ENCODE measurements at places on chromosomes 16 and 17.
A peak's percentile ranks its signal among the peaks of the same experiment; 100 is the strongest.

DNA sequence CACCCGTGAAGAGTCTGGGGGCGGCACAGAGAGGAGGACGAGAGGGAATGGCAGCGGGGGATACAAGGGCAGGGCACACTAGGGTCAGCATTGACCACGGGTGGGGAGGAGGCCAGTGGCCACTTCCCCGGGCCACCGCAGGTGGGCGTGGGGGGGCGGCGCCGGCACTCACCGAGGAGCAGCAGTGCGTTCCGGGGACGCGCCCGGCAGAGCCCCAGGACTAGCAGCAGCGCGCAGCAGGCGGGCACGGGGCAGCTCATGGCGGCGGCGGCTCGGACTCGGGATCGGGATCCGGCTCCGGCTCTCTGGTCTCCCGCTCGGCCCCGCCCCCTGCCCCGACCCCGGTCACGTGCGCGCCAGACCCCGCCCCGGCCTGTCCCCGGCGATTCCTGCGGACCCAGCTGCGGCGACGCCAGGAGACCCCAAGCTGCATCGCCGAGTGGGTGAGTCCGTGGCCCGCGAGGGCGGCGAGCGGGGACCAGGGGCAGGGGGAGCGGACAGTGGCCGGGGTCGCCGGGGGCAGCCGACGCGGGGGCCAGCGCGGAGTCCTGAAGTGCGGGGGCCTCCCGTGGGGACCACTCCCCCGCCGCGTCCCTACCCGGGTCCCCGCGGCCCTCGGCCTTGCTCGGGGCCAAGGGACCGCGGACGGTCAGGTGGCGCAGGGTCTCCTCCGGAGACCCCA is at the start of the genes SGSH and SLC26A11:
Gene SGSH, minus strand, starts transcription at position 280 of the 682 bp plus-strand sequence. Its CDS starts 20 bp downstream, at position 260.
Gene SLC26A11, plus strand, starts transcription at position 374 of the 682 bp plus-strand sequence. CDS start 1,134 bp downstream, outside the sequence.
- DNase-seq, result no peak

DNA sequence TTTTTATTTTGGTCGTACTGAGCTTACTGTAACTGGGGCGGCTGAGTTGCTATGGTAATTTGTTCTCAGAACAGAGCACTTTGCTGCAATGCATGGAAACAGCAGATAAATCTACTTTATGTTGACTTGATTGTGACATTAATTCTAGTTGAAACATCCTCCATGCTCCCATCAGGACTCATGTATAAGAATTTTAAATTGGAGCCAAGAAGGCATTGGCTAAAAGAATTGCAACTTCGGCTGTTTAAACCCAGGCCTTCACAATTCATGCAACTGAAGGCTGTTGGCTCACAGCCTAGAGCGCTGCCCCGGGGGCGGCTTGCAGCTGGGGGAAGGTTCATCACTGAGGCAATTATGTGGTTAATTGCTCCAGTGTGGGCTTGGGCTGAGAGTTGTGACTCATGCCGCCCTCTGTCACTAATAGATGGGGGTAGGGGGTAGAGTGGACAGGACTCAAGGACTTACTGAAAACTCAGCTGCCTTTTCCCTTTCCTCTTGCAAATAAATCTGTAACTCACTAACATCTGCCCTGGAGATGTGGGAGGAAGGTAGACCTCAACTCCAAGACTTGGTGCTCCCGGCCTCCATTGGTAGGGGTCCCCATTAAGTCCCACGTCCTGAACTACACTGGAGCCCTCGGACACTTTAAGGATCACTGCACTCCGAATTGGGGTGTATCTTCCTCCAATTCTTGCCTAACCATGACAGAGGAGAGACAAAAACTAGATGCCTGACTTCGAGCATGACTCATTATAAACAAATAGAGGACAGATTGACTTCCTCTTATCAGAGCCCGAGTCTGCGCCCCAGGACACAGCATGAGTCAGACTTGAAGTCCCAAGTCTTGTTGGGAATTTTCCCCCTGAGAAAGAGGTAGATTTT is 37.5 kb downstream of the ERCC4 start:
- peak; percentile 79 for DNase-seq

GRCh38 chr16:88534638-88535190 is 35.5 kb upstream of the ZC3H18 start:
- DNase-seq, result no peak

- no peak for DNase-seq
These were observed 138.1 kb downstream of the TRIM37 start for GRCh38 chr17:58968426-58969061.

DNA sequence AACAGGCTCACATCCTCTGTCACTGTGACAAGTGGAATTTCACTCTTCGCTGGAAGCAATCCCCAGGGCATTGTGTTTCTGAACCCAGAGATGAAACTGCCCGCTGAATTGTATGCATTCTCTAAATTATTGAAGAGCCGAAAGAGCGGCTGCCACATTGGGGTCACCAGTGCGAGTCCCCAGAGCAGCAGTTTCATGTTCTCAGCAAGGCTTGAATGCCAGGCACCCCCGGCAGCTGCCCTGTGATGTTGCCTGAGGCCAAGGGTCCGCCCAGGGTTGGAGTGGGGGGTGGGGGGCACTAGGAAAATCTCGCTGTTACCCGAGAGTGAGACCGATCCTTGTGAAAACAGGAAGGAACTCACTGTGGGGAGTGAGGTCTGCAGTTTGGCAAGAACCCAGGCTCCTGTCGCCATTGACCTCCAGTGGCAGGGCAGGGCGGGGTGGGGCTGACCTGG is 20.7 kb upstream of the BCAR1 start:
- DNase-seq, result no peak

DNA sequence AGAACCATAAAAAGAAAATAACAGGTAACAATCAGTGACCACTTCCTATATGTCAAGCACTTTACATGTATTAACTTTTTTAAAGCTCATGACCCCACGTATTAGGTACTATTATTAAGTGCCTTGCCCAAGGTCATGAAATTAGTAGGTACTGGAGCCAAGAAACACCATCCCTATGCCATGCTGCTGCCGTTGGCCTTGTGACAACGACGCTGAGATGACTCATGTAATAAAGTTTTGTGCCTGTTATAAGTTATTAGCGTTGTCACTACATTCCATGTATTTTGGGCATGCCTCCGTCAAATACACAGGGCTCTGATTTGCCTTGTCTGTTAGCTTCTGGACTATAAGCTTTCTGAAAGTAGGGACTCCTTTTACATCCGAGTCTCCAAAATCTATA is 1.4 kb downstream of the BBS2 start:
- DNase-seq, result no peak

DNA sequence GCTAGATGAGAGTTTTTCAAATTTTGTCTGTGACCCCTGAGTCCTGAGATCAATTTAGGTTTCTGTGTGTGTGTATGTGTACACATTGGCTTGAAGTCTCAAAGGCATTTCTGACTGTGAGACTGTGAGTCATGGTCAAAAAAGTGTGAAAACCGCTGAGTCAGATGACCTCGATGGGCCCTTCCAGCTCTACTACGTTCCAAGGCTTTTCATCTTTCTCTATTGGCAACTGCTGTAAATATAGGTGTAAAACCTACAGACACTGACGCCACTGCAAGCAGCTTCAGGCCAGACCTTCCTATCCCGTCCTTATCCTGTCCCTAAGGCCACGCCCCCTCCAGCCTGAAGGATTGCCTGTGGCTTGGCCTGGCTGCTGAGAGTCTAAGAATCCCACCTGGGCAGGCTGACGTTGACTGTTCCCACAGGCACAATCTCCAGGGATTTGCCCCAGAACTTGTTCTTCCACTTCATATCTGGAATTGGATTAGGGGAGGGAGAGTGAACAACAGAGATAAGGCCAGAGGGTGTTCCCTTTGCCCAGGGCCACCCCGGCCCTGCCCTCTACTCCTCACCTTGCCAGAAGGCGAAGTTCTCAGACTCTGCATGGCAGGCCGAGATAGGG is 11.3 kb downstream of the OSBPL7 start:
- DNase-seq, result peak; percentile 80
